ENCODE measurements at places on chromosomes 1 and 21.
A peak's percentile ranks its signal among the peaks of the same experiment; 100 is the strongest.

GRCh38 chr21:45918835-45919447 lies 62.6 kb upstream of the COL6A1 start:
- no peak for DNase-seq

DNA sequence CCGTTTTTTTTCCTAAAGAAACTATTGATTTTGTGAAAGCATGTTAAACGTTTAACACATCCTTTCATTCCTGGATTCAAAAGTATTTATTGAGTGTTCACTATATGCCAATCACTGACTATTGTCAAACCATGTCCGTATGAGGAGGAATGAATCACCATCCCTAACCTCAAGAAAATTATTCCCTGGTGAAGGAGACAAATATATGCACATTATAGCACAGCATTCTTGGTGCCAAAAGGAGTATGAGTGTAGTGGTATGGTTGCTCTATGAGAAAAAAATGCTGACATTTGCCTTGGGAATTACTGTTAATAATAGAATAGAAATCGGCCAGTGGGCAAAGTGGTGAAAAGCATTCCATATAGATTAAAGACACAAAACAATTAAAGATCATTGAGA lies 1390.1 kb downstream of the MRPL39 start:
- no peak for DNase-seq

DNA sequence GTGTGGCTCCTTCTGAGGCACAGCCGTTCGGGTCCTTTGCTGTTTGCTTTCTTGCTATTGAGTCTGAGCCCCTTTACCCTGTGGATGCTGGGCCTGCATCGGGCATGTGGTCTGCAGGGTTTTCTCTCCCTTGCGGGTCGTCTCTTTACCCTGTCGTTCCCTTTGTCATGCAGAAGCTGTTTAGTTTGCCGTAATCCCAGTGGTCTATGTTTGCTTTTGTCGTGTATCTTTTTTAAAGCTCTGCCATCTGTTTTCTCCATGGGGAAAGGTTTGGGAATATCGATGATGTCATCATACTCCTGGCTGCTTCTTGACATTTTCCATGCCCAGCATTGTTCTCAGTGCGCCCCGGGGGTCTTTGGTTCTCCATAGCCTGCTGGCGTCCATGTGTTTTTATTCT lies 68.2 kb downstream of the AGPAT3 start:
- DNase-seq, result no peak

DNA sequence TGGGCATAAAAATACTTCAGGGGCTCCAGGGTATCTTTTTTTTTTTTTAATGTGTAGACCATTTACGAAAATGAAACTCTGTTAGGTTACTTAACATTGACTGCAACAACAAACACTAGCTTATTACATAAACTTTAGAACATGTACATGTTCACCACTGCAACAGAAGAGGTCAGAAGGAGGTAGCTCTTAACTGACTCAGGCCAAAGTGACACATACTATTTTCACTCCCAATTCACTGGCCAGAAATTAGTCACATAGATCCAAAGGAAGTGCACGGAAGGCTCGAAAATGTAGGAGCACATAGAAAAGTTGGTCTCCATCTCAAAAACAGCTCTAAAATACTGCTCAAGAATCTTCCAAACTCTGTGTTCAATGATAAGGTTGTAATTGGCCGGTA lies 107.2 kb downstream of the AKT3 start:
- no peak for DNase-seq

- DNase-seq, result peak; percentile 71
Observed at GRCh38 chr1:6771441-6771769, 13.8 kb upstream of the CAMTA1 start.

GRCh38 chr1:221725735-221726672 lies 15.9 kb downstream of the DUSP10 start:
- DNase-seq, result no peak

GRCh38 chr1:84078842-84079202 lies 65.2 kb upstream of the PRKACB start:
- no peak for DNase-seq

GRCh38 chr1:36067871-36068270 lies 16.0 kb upstream of the TEKT2 start:
- DNase-seq, result no peak
